NCI-H1092 (cell line): ENCODE measurements at places on chromosomes 1 and 21.

GRCh38 chr1:27192039-27192529 is 37.2 kb upstream of the SLC9A1 start:
- DNase-seq: no peak

GRCh38 chr1:4797429-4797828 is 143.0 kb downstream of the AJAP1 start:
- DNase-seq: no peak

DNA sequence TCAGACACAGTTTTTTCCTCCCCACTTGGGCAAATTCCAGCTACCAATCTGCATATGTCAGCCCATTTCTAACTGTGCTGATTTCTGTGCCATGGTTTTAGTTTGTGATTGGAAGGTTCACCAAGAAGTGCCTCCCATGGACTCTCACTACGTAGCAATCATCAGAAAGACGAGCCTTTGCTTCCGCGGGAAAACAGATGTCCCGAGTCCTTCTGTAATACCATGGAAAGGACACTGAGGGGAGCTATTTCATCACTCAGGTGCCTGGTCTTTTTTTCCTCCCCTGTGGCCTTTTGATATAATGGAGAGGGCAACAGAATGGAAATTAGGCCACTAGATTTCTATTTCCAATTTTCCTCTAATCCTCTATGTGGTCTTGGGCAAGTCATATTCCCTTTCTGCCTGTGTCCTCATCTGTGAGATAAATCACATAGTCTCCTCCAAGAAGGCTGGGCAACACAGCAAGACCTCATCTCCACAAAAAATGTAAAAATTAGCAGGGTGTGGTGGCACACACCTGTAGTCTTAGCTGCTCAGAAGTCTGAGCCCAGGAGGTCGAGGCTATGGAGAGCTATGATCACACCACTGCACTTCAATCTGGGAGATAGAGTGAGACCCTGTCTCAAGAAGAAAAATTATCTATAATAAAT is 24.8 kb downstream of the LEMD1 start:
- DNase-seq: peak; percentile 67

- no peak for DNase-seq
Observed at GRCh38 chr1:1425753-1426495, 4.8 kb upstream of the ANKRD65 start.

DNA sequence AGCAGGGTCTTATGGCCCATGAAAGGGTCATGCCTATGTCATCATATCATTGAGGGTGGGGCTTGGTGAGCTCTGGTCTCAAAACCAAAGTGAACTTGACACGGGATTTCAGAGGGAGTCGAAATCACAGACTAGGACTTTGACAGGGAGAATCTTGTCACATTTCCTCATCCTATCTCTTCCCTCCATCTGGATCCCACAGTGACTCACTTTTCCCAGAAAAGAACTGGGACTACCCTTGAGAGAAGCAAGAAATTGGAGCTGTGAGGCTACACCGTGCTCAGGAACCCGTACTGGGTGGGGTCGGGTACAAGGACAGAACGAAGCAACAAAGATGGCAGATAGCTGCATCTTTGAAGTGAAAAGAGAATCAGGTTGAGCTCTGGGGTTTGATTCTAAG is 69.5 kb downstream of the ZSCAN20 start:
- DNase-seq: no peak

DNA sequence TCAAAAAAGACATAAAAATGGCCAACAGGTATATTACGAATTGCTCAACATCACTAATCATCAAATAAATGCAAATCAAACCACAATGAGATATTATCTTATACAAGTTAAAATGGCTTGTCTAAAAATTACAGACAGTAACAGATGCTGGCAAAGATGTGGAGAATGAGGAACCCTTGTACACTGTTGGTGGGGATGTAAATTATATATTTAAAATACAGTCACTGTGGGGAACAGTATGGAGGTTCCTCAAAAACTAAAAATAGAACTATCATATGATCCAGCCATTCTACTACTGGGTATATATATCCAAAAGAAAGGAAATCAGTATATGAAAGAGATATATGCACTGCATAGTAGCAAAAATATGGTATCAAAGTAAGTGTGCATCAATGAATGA is 1037.2 kb upstream of the B3GALT2 start:
- no peak for DNase-seq

DNA sequence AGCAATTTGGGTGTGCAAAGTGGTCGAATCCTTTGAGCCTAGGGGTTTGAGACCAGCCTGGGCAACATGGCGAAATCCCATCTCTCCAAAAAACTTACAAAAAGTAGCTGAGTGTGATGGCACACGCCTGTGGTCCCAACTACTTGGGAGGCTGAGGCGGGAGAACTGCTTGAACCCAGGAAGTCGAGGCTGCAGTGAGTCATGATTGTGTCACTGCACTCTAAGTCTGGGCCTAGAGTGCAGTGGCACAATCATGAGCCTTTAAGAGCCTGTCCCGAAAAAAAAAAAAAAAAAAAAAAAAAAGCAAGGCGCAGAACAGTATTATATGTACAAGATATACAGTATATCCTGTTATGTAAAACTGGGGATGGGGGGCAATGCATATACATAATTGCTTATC is 25.1 kb upstream of the HTR1D start:
- DNase-seq: no peak

GRCh38 chr1:208944981-208945451 is 638.5 kb upstream of the CAMK1G start:
- no peak for DNase-seq

DNA sequence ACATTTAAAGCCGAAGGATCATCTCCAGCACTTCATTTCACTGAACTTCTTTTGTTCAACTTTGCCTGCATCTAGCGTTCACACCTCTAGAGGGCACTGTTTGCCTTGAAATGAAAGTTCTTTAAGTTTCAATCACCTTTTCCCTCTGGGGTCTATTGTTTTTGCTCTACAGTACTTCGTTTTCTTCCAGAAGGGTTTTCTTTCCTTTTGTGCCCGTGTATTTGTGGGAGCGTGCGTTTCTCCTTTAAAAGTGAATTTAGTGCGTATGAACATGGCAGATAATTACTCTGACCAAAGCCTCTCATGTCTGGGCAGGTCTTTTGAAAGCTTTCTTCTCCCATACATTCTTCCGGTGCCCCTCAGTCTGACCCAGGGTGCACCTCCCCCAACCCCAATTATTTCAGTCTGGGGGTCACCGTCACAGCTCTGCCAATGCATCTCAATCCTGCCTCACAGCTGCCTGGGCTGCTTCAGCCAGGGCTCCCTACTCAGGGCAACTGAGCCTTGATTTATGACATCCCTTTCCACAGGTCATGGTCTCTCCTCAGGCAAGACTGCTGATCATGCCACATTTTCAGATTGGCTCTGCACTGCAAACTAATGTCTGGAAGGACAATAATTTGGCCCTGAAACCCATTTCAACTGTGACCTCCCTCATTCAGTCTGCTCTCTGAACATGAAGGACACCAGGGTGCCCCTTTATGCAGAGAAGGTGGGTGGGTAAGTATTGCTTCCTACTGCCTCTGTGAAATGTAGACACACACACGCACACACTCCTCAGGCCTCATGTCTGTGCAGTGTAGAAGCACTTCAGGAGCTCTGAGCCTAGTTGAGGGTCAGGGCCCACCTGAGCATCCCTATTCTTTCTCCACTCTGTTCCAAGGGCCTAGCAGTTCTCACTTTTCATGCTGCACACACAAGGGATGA is 88.6 kb downstream of the NUF2 start:
- peak; percentile 70 for DNase-seq

- DNase-seq: peak; percentile 96
Observed at GRCh38 chr1:107532318-107532717, 391.5 kb downstream of the NTNG1 start.

DNA sequence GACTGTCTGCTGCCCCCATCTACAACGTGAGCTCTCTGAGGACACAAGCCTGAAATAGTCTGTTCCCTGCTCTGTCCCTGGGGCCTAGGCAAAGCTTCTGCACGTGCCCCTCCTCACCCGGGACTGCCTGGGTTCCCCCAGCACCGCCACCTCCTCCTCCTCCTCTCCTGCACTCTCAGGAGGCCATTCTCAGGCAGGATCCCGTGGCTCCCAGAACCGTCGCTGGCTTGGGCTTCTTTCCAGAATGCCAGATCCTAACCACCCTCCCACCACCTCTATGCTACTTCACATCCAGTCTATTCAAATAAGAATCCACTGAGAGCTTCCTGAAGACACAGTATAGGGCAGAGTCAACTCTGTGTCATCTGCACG is 11.2 kb downstream of the NPHP4 start:
- no peak for DNase-seq

- DNase-seq: no peak
Observed at GRCh38 chr1:225509770-225510169, 81.9 kb upstream of the LBR start.

DNA sequence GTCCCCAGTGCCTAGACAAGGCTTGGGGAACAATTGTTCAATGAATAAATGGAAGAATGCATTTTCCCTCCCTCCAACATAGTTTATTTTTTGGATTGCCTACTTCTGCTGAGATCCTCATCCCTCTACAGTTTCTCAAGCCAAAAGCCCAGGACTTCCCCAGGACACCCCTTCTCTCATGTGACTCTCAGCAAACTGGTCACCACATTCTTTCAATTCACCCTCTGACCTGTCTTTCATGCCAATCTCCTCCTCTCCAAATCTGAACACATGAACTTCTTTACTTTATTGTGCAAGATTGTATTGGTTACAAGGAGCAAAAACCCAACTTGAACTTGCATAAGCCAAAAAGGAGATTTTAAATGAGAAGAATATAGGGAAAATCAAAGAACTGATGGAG is 103.2 kb upstream of the JUN start:
- DNase-seq: no peak

- no peak for DNase-seq
Observed at GRCh38 chr1:53590531-53591515, 131.6 kb downstream of the DMRTB1 start.

DNA sequence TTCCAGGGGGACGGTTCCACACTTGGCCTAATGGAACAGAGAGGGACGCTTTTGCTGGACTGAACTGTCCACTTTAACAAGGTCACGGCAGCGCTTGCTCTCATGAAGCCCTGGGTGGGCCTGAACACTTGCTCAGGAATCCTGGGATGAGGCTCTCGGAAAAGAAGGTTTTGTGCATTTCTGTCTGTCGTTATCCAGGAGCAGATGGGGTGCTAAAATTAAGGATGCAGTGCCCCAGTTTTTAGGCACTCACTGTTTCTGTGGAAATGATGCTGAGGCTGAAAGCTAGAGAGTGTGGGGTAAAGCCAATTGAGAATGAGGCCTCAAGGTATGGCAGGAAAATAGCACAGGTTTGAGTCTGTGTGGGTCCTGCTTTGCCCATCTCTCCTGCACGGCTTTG is 111.0 kb downstream of the DAB1 start:
- no peak for DNase-seq

GRCh38 chr1:206797534-206798383 is 25.5 kb upstream of the IL10 start:
- no peak for DNase-seq

- peak; percentile 13 for DNase-seq
Observed at GRCh38 chr1:22889213-22889827, 83.3 kb downstream of the LACTBL1 start.

- DNase-seq: no peak
Observed at GRCh38 chr1:913491-914130, 10.1 kb upstream of the SAMD11 start.

- DNase-seq: no peak
Observed at GRCh38 chr1:56758794-56759193, 60.4 kb downstream of the FYB2 start.

GRCh38 chr1:32990887-32991286 is 26.3 kb upstream of the RNF19B start:
- no peak for DNase-seq

DNA sequence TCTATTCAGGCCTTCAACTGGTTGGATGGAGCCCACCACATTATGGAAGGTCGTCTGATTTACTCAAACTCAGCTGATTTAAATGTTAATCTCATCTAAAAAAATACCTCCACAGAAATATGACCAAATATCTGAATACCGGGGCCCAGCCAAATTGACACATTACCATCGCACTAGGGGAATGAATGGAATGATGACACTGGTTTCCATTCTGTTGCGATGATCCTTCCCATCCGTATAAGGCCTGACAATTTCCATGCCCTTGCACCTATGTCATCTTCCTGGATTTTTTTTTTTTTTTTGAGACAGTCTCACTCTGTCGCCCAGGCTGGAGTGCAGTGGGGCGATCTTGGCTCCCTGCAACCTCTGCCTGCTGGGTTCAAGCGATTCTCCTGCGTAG is 397.5 kb downstream of the KIF26B start:
- DNase-seq: no peak

DNA sequence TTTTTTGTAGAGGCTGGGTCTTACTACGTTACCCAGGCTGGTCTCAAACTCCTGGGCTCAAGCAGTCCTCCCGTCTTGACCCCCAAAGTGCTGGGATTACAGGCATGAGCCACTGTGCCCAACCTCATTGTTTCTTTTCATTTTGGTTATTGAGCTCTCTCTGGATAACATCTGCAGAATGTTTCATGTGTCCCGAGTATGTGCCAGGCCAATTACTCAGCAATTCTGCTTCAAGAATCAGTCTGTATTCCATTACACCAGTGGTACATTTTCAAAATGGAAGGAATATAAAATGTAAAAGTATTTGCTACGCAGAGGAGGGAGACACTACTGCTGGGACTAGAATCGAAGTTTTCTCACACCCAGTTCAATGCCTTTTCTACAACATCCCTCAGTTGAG is 1.7 kb upstream of the ELOA start:
- DNase-seq: no peak

DNA sequence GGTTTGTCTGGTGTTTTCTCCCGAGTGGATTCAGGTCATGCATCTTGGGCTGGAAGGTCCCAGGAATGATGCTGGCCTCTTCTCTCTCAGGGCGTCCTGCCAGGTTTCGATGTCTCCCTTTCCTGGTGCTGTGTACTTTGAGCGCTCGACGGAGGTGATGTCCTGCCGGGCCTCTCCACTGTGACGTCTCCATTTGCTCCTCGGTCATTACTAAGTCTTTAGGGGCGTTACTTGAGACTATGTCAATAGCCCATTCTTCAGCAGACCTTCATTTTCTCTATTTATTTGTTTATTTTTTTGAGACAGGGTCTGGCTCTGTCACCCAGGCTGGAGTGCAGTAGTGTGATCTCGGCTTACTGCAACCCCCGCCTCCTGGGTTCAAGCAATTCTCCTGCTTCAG is 37.2 kb upstream of the TNFRSF1B start:
- DNase-seq: no peak

DNA sequence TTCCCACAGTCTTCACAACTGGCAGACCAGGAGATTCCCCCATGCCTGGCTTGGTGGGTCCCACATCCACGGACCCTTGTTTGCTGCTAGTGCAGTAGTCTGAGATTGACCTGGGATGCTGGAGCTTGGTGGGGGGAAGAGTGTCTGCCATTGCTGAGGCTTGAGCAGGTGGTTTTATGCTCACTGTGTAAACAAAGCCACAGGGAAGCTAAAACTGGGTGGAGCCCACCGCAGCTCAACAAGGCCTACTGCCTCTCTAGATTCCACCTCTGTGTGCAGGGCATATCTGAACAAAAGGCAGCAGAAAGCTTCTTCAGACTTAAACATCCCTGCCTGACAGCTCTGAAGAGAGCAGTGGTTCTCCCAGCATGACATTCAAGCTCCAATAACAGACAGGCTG is 177.3 kb upstream of the ETV3 start:
- DNase-seq: no peak

- no peak for DNase-seq
Observed at GRCh38 chr1:33898406-33898805, 34.5 kb downstream of the HMGB4 start.

- DNase-seq: peak; percentile 17
Observed at GRCh38 chr1:33455539-33456501, 16.6 kb upstream of the ZSCAN20 start.

GRCh38 chr1:44714532-44714931 is 16.4 kb downstream of the RNU5D-1 start:
- no peak for DNase-seq

- DNase-seq: no peak
Observed at GRCh38 chr1:33131191-33131590, 50.2 kb downstream of the AZIN2 start.
